ENCODE measurements at places on chromosomes 12 and 14.

- no peak for DNase-seq
Measured at GRCh38 chr12:96104566-96104965, 69.2 kb upstream of the LTA4H start.

- DNase-seq, result no peak
Measured at GRCh38 chr14:87131879-87132278, 861.1 kb downstream of the GALC start.

- no peak for DNase-seq
Measured at GRCh38 chr14:99521176-99522024, 40.2 kb downstream of the CCNK start.

- DNase-seq, result no peak
Measured at GRCh38 chr12:123269395-123269892, 2.2 kb downstream of the CDK2AP1 start.

DNA sequence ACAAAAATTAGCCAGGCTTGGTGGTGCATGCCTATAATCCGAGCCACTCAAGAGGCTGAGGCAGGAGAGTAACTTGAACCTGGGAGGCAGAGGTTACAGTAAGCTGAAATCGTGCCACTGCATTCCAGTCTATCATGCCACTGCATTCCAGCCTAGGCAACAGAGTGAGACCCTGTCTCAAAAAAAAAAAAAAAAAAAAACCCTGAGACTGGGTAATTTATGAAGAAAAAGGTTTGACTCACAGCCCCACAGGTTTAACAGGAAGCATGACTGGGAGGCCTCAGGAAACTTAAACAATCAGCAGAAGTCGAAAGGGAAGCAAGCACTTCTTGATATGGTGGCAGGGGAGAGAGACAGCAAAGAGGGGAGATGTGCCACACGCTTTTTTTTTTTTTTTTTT is 123.2 kb downstream of the GXYLT1 start:
- DNase-seq, result no peak

DNA sequence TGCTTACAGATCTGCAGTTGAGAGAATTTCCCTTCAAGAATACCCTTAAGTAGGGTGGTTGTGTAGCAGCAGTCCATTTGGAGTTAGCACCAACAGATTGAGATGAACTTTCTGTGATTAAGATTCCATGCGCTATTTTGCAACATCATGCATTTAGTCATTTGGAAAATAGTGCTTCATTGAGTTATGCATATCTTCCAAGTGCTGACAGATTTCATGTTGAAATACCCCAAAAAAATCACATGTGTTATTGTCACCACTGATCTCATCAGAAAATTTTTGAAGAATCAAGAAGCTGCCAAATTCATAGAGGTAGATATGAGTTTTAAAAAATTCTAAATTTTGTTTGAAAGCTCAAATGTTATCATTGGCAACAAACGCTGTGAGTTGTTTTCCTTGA is 35.5 kb upstream of the OSBPL8 start:
- DNase-seq, result no peak

- no peak for DNase-seq
Measured at GRCh38 chr14:59427653-59428580, 37.3 kb downstream of the GPR135 start.

- DNase-seq, result no peak
Measured at GRCh38 chr12:47152095-47152494, 72.3 kb upstream of the AMIGO2 start.

GRCh38 chr12:879641-880040 is 69.9 kb downstream of the RAD52 start:
- DNase-seq, result peak; percentile 36

DNA sequence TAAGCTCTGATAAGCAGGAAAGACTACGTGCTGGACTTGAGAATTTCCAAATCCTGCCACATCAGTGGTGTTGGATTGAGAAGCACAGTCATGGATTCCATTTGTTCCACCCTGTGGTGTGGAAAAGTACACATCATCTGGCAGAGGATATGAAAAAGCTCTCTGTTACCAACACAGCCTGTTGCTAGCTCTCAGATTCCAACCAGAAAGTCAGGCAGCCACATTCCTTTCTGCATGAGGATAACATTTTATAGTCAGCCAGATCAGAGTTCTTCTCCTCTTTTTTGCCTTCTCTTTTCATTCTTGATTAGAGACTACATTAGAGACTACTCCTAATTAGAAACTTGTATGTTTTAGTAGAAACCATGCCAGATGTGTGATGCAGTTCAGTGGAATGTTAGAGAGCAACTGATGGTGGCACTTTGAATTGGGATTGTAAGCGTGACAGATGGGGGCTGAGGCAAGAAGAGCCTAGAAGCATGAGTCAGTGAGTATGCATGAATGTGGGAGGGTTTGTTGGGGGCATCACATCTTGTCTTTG is 61.2 kb upstream of the STXBP6 start:
- DNase-seq, result no peak

DNA sequence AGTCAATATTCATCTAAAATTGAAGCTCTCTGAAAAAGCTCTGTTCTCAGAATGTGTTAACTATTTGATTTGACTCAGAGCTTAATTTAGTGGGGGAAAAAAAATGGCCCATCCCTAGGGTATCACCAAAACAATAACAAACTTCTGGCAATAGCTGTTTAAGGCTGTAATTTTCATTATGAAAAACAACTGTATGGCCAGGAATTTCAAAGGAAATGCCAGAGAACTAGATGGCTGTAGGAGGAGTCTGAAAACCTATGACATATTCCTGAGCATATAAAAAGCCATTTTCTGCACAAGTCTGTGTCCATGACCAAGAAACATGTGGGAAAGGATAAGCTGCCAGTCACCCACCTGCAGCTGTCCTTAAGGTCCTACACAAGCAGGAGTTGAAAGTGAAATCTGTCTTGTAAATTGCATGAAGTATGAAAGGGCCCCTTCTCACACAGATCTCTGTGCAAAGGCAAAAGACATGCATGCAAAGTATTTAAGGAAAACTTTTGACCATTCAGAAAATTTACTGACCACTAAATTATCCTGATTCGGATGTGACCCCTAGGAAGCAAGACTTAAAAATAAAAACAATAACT is 299.1 kb downstream of the BTG1 start:
- no peak for DNase-seq

DNA sequence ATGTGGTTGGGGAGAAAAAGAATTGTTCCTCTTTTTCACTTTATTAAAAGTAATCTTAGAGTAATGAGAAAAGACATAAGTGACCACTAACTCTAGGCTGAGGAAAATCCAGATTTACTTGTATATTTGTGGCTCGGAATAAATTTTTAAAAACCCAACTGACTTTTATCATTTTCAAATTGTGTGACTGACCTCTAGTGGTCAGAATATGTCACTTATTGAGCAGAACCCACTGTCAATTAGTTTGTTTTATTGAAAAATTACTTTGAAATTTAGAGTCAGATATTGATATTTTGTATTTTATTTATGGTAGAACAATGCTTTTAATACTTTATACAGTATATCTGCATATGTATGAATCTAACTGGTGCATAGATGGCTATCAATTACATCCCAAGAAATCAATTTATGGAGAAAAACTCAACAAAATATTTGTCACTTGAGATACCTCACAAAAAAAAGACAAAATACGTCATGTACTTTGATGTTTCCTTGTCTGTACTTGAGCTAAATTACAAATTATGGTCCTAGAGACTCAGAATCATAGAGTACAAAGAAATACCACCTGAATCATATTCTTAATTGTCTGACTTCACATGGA is 229.4 kb downstream of the CNTN1 start:
- DNase-seq, result no peak

GRCh38 chr14:96796851-96797581 is at the start of gene VRK1:
VRK1 (plus strand) TSS chr14:96797382; CDS start chr14:96833472, 36,090 bp downstream.
- peak; percentile 85 for DNase-seq

- peak; percentile 56 for DNase-seq
Measured at GRCh38 chr12:110316861-110317260, 35.8 kb downstream of the ATP2A2 start.

GRCh38 chr12:11812586-11813437 is 163.3 kb downstream of the ETV6 start:
- no peak for DNase-seq

DNA sequence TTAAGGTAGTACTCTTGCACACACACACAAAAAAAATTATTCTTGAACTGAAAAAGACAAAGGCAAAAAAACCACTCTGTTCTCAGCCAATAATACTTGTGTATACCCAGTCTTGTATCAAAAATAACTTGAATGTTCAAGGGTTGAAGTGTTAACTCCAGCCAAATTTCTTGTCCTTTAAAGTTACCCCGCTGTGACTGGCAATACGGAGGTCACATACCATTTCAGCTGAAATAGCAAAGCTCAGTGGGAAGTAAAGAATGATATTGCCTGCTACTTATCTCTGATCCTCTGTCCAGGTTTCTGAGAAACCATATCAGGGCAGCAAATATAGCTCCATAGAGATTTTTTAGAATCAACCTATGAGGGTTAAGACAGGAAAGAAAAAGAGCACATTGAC is 167.4 kb downstream of the C12orf50 start:
- no peak for DNase-seq

- DNase-seq, result no peak
Measured at GRCh38 chr14:105532735-105533141, 6.4 kb downstream of the TMEM121 start.

DNA sequence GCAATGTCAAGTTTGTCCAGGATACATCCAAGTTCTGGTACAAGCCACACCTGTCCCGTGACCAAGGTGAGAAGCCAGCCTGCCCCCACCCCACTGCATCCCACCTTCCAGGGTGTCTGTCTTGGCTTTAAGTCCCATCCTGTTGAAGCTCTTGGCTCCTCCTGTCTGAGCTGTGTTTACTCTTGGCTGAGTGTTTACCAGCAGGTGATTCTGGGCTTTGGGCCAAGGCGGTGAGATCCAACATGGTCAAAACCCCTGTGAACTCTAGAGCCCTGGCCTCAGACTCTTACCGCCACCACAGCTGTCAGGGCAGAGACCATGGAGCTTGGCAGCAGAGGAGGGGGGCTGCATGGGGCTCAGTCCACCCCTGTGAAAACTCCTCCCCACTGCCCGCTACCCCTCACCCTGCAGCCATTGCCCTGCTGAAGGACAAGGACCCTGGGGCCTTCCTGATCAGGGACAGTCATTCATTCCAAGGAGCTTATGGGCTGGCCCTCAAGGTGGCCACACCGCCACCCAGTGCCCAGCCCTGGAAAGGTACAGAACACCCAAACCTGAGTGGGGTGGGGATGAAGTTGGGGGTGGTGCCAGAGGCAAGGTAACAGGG is 11.6 kb downstream of the TNS2 start:
- no peak for DNase-seq

DNA sequence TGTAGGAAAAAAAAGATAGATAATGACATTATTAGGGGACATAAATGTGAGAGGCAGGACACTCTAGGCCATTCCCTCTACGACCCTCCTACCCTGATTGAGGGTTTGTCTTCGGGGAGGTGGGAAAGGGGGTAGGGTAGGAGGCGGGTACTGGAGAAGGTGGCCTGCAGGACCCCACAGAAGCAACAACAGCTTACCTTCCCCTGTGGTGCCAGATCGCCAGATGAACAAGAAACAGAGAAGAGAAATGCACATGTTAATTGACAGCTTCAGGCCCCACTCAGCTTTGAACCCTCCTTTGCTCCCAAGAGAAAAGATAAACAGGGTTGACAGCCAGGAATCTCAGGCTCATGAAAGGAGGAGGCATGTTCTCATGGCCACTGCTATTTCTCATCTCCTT is 4.8 kb downstream of the PHB2 start:
- no peak for DNase-seq

DNA sequence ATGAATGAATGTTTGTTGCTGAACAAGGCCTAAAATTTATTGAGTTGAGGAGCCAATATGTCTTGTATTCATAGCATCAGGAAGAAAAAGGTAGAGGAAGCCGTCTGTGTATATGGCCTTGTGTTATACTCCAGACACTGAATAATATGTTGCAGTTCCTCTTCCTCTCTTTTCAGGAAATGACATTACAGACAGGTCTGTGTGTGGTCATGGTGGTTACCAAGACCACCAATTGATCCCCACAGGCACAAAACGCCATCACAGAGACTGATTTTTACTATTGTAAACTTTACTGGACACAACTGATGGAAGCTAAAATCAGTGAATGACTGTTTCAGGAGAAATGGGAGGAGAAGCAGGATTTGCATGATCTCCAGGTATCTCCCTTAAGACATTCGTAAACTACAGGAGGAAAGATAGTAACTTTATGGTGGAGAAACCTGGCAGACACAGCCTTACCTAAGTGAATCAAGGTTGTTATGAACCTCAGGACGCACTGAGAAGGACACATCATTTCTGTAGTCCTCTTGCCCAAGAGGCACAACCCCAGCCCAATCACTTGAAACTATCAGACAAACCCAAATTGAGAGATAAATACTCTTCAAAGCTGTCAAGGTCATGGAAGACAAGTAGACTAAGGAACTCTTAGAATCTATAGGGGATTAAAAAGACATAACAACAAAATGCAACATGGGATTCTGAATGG is 334.1 kb upstream of the RGS6 start:
- no peak for DNase-seq

DNA sequence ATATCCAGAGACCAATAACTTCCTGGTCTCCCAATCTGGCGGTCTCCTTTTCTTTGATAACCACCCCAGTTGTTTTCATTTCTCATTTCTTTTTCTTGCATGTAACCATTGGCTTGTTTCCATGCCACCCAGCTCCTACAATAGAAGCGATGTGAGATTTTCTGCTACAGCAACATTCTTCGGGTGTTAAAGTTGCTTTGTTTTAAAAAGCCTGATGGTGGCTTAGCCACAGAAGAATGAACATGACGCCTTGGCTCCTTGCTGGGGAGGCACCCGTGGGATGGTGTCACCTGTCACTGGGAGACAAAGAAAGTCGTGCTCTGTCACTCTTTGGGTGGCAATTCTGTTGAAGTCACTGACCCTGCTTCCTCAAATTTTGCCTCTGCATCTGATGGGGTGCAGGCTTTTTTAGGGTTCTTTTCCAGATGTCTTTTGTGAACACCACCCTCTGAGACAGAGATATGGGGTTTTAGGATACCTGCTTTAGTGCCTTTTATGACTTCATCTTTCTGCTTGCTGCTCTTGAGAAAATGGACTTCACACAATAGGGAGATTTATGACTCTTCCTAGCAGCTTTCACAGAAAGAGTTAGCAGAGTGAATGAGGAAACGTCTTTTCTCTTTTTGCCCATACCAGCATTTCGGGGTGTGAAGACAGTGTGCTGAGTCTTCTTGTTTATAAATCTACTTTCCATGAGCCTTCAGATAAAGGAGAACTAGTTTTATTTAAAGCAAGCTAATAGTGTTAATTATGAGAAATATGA is 265.3 kb upstream of the TBX3 start:
- DNase-seq, result no peak

GRCh38 chr14:67564236-67564635 is 31.1 kb downstream of the PLEKHH1 start:
- no peak for DNase-seq
